ENCODE measurements at places on chromosomes 6 and 20.

- H3K27ac ChIP-seq: no peak overlapping the region
- H3K4me1 ChIP-seq: no peaks in the 10 kb centered on the region
- H3K36me3 ChIP-seq: no peaks in the 10 kb centered on the region
- H3K27me3 ChIP-seq: no peaks in the 10 kb centered on the region
- DNase-seq: no peak
- no peak overlapping the region for H3K4me3 ChIP-seq
These were observed 31.7 kb upstream of the NTSR1 start for GRCh38 chr20:62676976-62677375.

GRCh38 chr6:35993150-35993549 lies 31.3 kb downstream of the SLC26A8 start:
- H3K27me3 ChIP-seq: no peaks in the 10 kb centered on the region
- no peak overlapping the region for H3K27ac ChIP-seq
- H3K4me1 ChIP-seq: no peaks in the 10 kb centered on the region
- no peak overlapping the region for H3K4me3 ChIP-seq
- DNase-seq: no peak

DNA sequence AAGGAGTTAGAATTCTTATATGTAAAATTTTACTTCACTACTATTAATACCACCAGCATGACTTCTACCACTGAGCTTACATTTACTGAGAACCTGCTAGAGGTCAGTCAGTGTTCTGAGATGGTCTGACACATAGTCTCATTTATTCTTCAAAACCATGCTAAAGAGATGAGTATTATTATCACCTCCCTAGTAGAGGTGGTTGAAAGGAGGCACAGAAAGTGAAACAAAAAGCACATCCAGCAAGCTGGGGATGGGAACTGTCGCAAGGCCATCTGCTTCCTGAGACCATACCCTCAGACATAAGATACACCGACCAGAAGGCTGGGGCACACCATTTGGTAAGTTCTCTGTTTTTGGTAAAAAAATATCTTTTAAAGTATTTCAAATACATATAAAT lies 137.7 kb downstream of the INSM1 start:
- no peak overlapping the region for H3K4me3 ChIP-seq
- no peaks in the 10 kb centered on the region for H3K27me3 ChIP-seq
- H3K36me3 ChIP-seq: peaks cover 45% of the 10 kb centered on the region
- H3K4me1 ChIP-seq: no peaks in the 10 kb centered on the region

DNA sequence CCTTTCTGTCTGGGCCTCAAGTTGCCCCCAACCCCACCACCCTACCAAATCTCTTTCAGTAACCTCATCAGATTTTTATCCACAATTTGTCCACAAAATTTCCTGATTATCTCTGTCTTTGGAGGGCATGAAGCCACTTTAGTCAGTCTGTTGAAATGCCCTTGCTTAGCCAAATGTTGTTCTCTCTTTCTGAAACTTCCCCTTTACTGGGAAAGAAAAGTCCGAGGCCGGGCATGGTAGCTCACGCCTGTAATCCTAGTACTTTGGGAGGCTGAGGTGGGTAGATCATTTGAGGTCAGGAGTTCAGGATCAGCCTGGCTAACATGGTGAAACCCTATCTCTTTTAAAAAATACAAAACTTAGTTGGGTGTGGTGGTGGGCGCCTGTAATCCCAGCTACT lies 33.8 kb downstream of the TOMM6 start:
- no peaks in the 10 kb centered on the region for H3K27me3 ChIP-seq
- DNase-seq: no peak
- H3K4me3 ChIP-seq: no peak overlapping the region
- H3K27ac ChIP-seq: no peak overlapping the region

- no peak overlapping the region for H3K4me3 ChIP-seq
- no peak for DNase-seq
- H3K4me1 ChIP-seq: no peaks in the 10 kb centered on the region
These were observed 356.8 kb downstream of the BTBD9 start for GRCh38 chr6:38282911-38283310.

DNA sequence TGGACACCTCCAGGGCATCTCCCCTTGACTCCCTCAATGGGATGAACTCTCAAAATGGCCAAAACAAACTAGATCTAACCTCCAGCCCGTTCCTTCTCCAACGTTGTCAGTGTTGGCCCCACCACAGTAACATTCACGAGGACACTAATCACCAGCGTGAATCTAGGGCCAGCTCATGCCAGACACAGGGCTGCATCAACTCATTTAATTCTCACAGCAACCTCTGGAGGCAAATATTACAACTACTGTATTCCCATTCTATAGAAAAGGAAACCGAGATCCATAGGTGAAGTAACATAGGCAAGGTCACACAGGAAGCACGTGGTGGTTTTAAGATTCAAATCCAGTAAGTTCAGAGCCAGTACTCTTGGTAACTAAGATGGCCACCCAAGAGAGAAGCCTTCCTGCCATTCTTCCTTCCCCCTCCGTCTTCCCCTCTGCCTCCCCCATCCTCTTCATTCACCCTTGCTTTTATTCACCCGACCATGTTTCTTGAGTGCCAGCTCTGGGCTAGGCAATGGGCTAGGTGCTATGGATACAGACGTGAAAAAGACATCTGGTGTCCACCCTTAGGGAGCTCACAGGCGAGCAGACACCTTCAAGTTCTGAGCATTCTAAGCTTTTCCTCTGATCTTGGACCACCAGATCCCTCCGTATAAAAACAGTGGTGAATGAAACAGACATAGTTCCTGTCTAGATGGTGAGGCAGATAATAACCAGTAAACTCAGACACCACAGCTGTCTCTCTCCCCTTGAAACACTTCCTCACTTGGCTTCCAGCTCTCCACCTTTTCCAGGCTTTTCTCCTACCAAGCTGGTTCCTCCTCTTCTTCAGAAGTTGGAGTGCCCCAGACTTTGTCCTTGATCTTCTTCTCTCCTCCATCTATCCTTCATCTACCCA lies 9.6 kb downstream of the CCM2L start:
- peaks cover 4% of the 10 kb centered on the region for H3K27me3 ChIP-seq
- peaks cover 6% of the 10 kb centered on the region for H3K4me1 ChIP-seq
- peak overlapping the region; percentile 48 for H3K4me3 ChIP-seq
- DNase-seq: no peak
- H3K27ac ChIP-seq: no peak overlapping the region
- H3K36me3 ChIP-seq: no peaks in the 10 kb centered on the region

DNA sequence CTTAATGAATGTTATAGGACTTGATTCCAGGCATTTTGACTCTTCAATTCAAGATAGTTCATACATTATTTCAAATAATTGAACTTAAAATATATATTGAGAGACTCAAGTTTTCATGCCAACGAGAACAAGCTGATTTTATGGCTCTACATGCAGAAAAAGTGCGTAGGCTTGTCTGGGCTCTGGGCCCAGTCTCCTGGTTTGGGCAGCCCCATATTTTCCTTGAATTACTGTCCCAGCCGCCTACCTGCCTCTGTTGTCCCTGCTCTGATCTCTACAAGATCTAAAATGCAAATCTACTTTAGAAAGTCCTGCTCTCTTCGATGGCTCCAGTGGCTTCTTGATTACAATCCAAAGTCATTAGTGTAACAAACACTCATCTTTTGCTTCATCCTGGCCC lies 537.4 kb upstream of the CHD6 start:
- DNase-seq: no peak
- no peak overlapping the region for H3K27ac ChIP-seq
- no peaks in the 10 kb centered on the region for H3K4me1 ChIP-seq
- no peaks in the 10 kb centered on the region for H3K36me3 ChIP-seq

- H3K36me3 ChIP-seq: no peaks in the 10 kb centered on the region
- no peaks in the 10 kb centered on the region for H3K27me3 ChIP-seq
- peaks cover 33% of the 10 kb centered on the region for H3K4me1 ChIP-seq
- no peak overlapping the region for H3K27ac ChIP-seq
These were observed 39.4 kb downstream of the TOX2 start for GRCh38 chr20:43953919-43954592.

DNA sequence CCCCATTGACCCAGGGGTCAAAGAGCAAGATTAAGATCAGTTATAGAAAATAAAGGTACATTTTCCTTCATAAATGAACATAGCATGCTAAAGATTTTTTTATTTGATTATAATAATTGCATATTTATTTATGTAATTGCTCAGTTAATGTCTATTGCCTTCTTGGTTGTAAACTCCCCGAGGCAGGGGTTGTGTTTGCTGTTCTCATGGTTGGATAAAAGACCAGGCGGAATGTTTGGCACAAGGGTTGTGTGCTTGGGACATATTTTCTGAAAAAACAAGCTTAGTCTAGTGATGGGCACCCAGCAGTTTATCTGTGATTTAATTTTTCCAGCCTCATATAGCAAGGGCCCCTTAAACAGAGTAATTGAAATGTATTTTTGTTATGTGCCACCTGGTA lies 47.5 kb upstream of the ZFP64 start:
- no peak for DNase-seq
- no peak overlapping the region for H3K27ac ChIP-seq
- H3K27me3 ChIP-seq: no peaks in the 10 kb centered on the region
- no peaks in the 10 kb centered on the region for H3K36me3 ChIP-seq
- no peaks in the 10 kb centered on the region for H3K4me1 ChIP-seq
- no peak overlapping the region for H3K4me3 ChIP-seq

DNA sequence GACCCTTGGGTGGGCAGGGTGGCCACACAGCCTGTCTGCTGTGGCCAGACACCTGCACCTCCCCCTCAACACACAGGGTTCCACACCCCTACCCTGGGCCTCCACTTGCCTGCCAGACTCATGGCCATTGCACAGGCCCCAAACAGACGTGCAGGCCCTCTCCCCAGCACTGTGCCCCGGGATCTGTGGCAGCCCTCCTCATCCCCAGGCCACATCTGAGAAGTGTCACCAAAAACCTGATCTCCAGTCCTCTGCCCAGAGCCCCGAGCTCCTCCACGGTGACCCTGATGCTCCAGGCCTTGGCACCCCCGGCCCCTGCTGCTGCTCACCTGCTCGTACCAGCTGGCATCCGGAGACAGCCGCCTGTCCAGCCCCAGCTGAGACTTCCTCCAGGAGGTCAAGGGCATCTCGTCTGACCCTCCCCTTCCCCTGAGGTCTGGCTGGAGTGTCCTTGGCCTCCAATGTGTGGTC lies 160.1 kb downstream of the DLL1 start:
- no peak overlapping the region for H3K27ac ChIP-seq
- DNase-seq: no peak
- peaks cover 11% of the 10 kb centered on the region for H3K4me1 ChIP-seq
- no peaks in the 10 kb centered on the region for H3K27me3 ChIP-seq
- H3K36me3 ChIP-seq: no peaks in the 10 kb centered on the region

GRCh38 chr20:47334022-47334551 lies 22.4 kb downstream of the ZMYND8 start:
- H3K4me3 ChIP-seq: no peak overlapping the region
- no peak for DNase-seq
- H3K27ac ChIP-seq: peak overlapping the region; percentile 91

- H3K27ac ChIP-seq: no peak overlapping the region
- no peaks in the 10 kb centered on the region for H3K4me1 ChIP-seq
- H3K36me3 ChIP-seq: no peaks in the 10 kb centered on the region
These were observed 9.1 kb downstream of the ANKRD66 start for GRCh38 chr6:46755865-46756264.

DNA sequence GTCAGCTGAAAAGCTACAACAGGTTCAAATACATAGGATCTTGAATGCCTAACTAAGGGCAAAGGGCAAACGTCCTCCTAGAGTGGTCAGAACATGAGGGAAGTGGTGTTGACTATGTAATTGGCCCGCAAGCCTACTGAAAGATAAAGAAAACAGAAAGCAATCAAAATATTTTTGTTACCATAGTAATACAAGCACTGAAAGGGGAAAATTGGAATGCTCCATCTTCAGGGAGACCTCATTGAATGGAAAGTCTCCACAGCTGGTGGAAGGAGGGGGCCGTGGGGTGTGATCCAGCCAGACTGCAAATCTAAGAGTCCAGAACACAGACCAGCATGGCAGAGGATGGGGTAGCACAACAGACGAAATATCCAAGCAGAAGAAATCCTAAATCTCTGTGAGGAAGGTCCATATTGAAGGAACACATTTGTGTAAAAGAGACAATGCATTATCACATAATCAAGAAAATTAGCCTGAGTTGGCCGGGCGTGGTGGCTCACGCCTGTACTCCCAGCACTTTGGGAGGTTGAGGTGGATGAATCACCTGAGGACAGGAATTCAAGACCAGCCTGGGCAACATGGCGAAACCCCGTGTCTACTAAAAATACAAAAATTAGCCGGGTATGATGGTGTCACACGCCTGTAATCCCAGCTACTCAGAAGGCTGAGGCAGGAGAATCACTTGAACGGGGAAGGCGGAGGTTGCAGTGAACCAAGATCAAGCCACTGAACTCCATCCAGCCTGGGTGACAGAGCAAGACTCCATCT lies 39.5 kb downstream of the MTFR2 start:
- no peaks in the 10 kb centered on the region for H3K36me3 ChIP-seq
- no peak for DNase-seq
- no peaks in the 10 kb centered on the region for H3K4me1 ChIP-seq
- H3K27me3 ChIP-seq: no peaks in the 10 kb centered on the region
- no peak overlapping the region for H3K4me3 ChIP-seq

- H3K36me3 ChIP-seq: no peaks in the 10 kb centered on the region
- no peaks in the 10 kb centered on the region for H3K27me3 ChIP-seq
- H3K4me1 ChIP-seq: peaks cover 7% of the 10 kb centered on the region
These were observed 146.3 kb downstream of the LY86 start for GRCh38 chr6:6734479-6735465.

GRCh38 chr20:35006531-35006971 lies 50.9 kb downstream of the MYH7B start:
- H3K36me3 ChIP-seq: no peaks in the 10 kb centered on the region
- H3K27me3 ChIP-seq: no peaks in the 10 kb centered on the region
- H3K4me1 ChIP-seq: no peaks in the 10 kb centered on the region
- DNase-seq: no peak
- H3K27ac ChIP-seq: no peak overlapping the region
- H3K4me3 ChIP-seq: no peak overlapping the region

DNA sequence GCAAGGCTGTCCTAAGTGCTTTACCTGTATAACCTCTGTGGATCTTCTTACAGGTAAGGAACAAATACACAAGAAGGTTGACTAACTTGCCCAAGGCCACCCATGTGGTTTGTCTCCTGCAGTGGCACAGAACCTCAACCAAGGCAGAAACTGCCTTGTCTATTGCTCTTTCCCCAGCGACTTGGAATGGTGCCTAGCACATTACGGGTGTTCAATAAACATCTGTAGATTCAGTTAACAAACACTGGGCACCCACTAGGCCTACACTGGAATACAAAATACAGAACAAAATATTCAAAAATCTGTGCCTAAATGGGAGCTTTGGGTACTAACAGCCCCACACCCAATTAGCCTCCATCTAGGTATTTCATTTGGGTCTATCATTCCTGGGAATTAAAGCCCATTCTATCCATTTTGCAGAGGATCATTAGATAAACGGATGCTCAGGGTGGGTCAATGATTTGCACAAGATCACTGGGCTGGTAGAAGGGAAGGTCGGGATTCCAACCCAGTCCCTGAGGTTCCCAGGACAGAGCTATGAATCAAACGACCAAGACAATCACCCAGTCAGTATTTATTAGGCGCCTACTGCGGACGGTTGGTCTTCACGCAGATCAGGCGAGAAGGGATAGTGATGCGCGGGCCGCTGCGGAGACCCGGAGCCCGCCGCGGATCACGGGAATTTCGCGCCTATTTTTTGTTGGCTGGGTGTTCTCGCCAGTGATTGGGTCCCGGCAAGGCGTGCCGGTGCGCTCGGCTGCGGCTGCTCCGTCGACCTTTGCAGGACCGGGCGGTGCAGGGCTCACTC lies at the start of gene STK35:
Gene STK35, plus strand, starts transcription at position 771 of the 808 bp plus-strand sequence. CDS start 55 bp downstream, outside the sequence.
- peak within 1 kb of the TSS; percentile 98 for H3K27ac ChIP-seq
- no peaks in the 10 kb centered on the region for H3K36me3 ChIP-seq
- peaks cover 39% of the 10 kb centered on the region for H3K4me1 ChIP-seq
- DNase-seq: no peak

Data from vagina (tissue), 2 donors.